Activated B cell treated with CpG ODN at 0.5 μM for 24 hours (primary cell): ENCODE measurements at places on chromosomes 3 and 15.
A peak's percentile ranks its signal among the peaks of the same experiment; 100 is the strongest.

DNA sequence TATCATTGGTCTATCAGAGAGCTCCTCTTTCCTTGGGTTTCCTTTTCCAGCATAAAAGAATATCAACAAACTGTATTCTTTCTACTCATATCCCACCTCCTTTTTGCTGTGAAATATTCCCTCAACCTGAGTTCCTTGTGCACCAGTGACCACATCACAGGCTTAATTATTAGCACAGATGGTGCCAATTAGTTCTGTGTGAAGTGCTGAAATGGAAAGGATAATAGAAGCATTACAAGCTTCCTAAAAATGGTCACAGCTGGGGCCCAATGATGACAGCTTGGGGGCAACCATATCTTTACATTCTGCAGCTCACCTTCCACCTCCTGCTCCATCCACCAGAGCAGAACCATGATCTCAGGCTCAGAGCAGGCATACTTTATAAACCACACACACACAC is 84.6 kb downstream of the ANO10 start:
- no peaks in the 10 kb centered on the region for H3K36me3 ChIP-seq
- no peaks in the 10 kb centered on the region for H3K4me1 ChIP-seq
- DNase-seq: no peak
- H3K27me3 ChIP-seq: no peaks in the 10 kb centered on the region
- H3K4me3 ChIP-seq: no peak overlapping the region

GRCh38 chr3:14806641-14807263 is 12.0 kb upstream of the FGD5 start:
- no peaks in the 10 kb centered on the region for H3K36me3 ChIP-seq
- peaks cover 5% of the 10 kb centered on the region for H3K4me1 ChIP-seq
- peaks cover 46% of the 10 kb centered on the region for H3K27me3 ChIP-seq
- DNase-seq: no peak
- H3K4me3 ChIP-seq: no peak overlapping the region
- no peak overlapping the region for H3K27ac ChIP-seq

GRCh38 chr15:44790656-44791055 is 54.3 kb downstream of the TRIM69 start:
- no peaks in the 10 kb centered on the region for H3K36me3 ChIP-seq
- H3K27me3 ChIP-seq: no peaks in the 10 kb centered on the region
- no peak overlapping the region for H3K27ac ChIP-seq

GRCh38 chr3:176430244-176431037 is 766.8 kb downstream of the TBL1XR1 start:
- H3K36me3 ChIP-seq: no peaks in the 10 kb centered on the region
- H3K4me1 ChIP-seq: no peaks in the 10 kb centered on the region
- no peak for DNase-seq
- H3K27ac ChIP-seq: no peak overlapping the region

DNA sequence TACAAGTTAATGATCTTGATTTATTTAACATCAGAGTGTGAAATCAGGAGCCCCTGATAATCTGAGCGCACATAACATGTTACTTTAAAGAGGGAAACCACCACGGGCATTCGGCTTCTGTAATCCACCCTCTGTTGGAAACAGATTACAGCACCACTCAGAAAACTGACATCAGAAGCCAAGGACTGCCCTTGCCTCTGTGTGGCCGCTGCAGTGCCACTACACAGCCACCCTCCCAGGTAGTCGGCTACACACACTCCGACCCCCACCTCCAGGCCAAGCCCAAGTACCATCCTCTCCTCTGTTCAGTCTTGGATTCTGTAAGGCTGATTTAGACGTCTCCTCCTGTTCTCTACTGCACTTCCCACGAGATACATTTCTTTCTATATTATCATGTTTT is 251.7 kb downstream of the GABRB3 start:
- H3K4me3 ChIP-seq: no peak overlapping the region
- H3K36me3 ChIP-seq: no peaks in the 10 kb centered on the region
- no peaks in the 10 kb centered on the region for H3K4me1 ChIP-seq
- no peak for DNase-seq
- no peaks in the 10 kb centered on the region for H3K27me3 ChIP-seq
- no peak overlapping the region for H3K27ac ChIP-seq

GRCh38 chr3:52077925-52078324 is 21.6 kb upstream of the DUSP7 start:
- H3K4me3 ChIP-seq: no peak overlapping the region
- no peak for DNase-seq
- H3K27me3 ChIP-seq: no peaks in the 10 kb centered on the region
- no peak overlapping the region for H3K27ac ChIP-seq

- no peak overlapping the region for H3K4me3 ChIP-seq
- peaks cover 6% of the 10 kb centered on the region for H3K4me1 ChIP-seq
- H3K36me3 ChIP-seq: peaks cover 42% of the 10 kb centered on the region
- no peak for DNase-seq
Observed at GRCh38 chr3:67381667-67382272, 272.6 kb downstream of the SUCLG2 start.

DNA sequence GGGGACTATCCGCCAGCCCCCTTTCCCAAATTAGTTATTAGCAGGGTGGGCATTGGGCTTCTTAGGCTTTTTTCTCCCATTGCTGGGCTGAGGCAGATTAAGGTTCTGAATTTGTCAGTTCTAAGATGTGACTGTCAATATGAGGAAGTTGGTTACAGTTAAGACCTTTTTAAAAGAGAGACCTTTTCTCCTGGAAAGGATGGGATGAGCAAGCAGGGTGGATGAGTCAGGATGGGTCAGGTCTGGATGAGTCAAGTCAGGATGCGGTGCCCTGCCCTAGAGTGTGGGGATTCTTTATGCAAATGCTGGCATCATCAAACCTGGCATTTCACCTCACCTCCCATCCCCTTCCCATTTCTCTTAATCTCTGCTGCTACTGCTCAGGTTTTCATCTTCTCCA is 1.9 kb downstream of the AEN start:
- no peak for DNase-seq
- peak overlapping the region; percentile 92 for H3K27ac ChIP-seq
- peak overlapping the region; percentile 87 for H3K4me3 ChIP-seq
- peaks cover 2% of the 10 kb centered on the region for H3K27me3 ChIP-seq
- H3K36me3 ChIP-seq: peaks cover 36% of the 10 kb centered on the region

DNA sequence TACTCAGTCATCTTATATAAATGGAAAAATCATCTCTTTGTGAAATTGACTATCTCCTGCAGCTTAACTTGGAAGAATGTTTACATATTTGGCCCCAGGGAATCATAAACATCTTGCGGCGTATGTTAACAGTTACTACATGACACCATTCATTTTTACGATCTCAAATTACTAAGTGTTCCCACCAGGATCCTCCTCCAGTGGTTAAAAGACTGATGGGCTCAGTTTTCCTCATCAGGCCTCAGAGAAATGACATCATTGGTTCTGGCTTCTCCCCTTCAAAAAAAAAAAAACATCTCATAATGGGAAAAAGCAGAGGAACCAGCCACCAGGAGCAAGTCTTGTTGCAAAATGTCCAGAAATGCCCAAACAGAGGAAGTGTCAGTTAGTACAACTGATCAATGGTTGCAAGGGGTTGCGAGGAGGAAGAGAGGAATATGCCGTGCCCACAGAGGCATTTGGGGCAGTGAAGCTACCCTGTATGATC is 70.5 kb upstream of the LIPC start:
- no peak overlapping the region for H3K4me3 ChIP-seq
- no peaks in the 10 kb centered on the region for H3K36me3 ChIP-seq
- H3K27ac ChIP-seq: no peak overlapping the region
- H3K4me1 ChIP-seq: no peaks in the 10 kb centered on the region
- DNase-seq: no peak
- peaks cover 28% of the 10 kb centered on the region for H3K27me3 ChIP-seq

GRCh38 chr15:90812171-90812957 is 56.0 kb upstream of the FURIN start:
- no peaks in the 10 kb centered on the region for H3K27me3 ChIP-seq
- no peak for DNase-seq
- H3K36me3 ChIP-seq: peaks cover 44% of the 10 kb centered on the region
- peaks cover 67% of the 10 kb centered on the region for H3K4me1 ChIP-seq
- no peak overlapping the region for H3K27ac ChIP-seq

DNA sequence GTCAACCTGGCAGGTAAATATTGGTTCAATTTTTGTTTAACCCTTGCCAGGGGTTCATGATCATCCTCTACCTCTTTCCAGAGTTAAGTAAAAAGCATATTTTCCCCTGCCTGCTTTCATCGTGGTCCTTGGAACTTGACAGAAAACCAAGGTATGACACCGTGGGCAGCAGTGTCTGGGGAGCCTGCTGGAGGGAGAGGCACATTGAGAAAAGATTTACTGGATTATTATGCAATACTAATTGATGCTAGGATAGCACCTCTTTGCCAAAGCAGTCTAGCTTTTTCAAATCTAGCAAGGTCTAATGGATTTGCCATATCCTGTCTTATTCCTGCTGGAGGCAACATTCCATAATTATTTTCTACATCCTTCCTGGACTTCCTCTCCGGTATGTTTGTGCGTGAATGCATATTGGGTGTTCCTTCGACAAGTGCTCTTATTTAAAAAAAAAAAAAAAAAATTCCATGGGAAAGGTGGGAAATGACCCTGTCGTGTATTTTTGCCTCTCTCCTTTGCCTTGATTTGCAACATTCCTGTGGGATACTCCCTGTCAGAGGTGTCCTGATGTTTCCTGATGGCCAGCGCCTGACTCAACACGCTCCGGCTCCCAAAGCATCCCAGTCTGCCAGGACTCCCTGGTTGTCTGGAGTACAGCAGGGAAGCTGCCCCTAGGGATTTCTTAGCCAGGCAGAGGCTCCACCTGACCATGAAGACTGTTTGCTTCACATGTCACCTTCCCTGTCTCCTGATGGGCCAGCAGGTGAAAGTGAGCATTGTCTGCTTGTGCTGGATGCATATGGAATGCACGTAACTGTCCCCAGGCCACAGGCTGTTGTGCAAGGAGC is 6.3 kb downstream of the BHLHE40 start:
- H3K27ac ChIP-seq: peak overlapping the region; percentile 78
- peak overlapping the region; percentile 83 for H3K4me3 ChIP-seq
- DNase-seq: no peak
- H3K36me3 ChIP-seq: peaks cover 36% of the 10 kb centered on the region
